Activated CD4-positive, alpha-beta T cell treated with anti-CD3 and anti-CD28 coated beads for 36 hours (primary cell): ENCODE measurements at places on chromosomes 6 and 20. TPM values are rescaled to one million over a fixed set of nuclear protein-coding genes. Genes with fewer than 3 reads are reported as not detected.

GCM1 gene
- total RNA-seq, result not detected

KPNA5 gene
- 13.6 TPM for total RNA-seq

DNAH8 gene
- total RNA-seq, result not detected

MOG gene
- not detected for total RNA-seq

DNA sequence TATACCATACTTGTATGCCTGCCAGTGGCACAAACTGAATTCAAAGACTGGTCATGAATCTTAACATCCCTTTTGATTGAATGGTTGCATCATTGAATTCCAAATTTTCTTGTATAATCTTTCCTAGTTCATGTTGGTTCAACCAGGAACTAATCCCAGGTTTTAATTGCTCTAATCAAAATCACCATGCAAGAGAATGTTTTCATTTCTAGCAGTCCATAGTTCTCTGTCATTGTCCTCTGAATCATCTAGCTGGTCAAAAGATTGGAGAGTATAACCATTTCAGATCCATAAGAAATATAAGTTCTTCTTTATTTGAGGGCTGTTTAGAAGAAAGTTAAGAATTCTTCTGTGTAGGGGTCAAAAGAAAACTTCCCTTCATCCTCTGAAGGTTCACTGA lies 57.2 kb downstream of the ZNF292 start:
- H3K4me3 ChIP-seq, result no peak overlapping the region
- H3K4me1 ChIP-seq, result peaks cover 59% of the 10 kb centered on the region

DNA sequence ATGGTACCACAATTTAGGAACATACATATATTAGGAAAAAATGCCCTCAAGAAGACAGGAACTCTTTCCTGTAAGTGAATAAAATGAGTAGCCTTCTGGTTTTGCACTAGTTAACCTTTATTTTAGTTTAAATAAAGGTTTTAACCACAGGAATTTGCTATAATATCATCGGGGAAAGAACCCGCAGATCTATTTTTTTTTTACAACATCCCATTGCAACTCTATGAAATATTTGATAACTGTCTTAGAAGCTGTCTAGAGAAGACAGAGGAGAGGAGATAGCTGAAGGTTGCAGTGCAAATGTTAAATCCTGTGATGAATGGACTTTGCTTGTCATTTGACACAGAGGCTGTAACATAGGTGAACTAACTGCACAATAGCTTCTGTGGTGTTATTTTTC lies 69.5 kb downstream of the TINAG start:
- no peak for DNase-seq
- no peaks in the 10 kb centered on the region for H3K36me3 ChIP-seq
- H3K4me1 ChIP-seq, result no peaks in the 10 kb centered on the region
- H3K4me3 ChIP-seq, result no peak overlapping the region

DNA sequence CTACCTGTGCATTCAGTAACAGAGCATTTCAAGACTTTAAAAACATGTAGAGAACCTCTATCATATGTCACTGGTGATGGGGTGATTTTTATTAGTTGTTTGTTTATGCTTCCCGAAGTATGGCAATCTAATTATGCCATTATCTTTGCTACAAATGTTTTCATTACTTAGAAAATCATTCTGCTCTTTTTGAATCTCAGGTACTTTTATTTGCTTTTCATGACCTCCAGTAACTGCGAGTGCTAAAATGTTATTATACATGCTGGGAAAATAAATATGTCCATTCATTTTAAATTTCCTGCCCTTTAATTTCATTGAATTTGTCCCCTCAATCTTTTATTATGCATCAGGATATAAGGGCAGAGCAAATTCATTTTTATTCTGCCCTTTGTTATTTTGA lies 515.7 kb downstream of the NKAIN2 start:
- no peak for DNase-seq
- no peaks in the 10 kb centered on the region for H3K27me3 ChIP-seq
- no peak overlapping the region for H3K27ac ChIP-seq
- no peaks in the 10 kb centered on the region for H3K4me1 ChIP-seq
- no peaks in the 10 kb centered on the region for H3K36me3 ChIP-seq
- no peak overlapping the region for H3K4me3 ChIP-seq

DNA sequence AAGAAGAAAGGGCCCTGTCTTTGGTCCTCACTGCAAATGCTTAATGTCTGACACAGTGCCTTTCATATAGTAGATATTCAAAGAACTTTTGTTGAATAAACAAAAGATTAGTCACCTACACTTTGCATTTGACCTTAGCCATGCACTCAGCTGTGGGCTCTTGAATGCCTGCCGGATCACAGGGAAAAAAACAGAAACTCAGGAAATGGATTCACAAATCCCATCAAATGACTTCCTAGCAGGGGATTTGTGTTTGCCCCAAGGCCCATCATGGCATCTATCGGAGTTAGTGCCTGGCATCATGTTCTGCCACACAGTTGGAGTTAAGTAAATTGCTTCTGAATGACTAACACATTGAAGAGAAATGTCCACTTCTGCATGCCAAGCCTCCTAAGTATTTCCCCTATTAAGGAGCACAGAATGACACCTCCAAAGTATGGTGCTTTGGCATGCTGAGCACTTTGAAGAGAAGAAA lies 72.3 kb upstream of the DST start:
- peaks cover 4% of the 10 kb centered on the region for H3K27me3 ChIP-seq
- H3K36me3 ChIP-seq, result no peaks in the 10 kb centered on the region
- H3K4me1 ChIP-seq, result no peaks in the 10 kb centered on the region
- no peak for DNase-seq
- H3K4me3 ChIP-seq, result no peak overlapping the region

- peak overlapping the region; percentile 93 for H3K27ac ChIP-seq
- peaks cover 50% of the 10 kb centered on the region for H3K4me1 ChIP-seq
- peaks cover 5% of the 10 kb centered on the region for H3K27me3 ChIP-seq
Measured at GRCh38 chr6:106512048-106512967, 117.0 kb downstream of the RTN4IP1 start.

- no peak overlapping the region for H3K4me3 ChIP-seq
- DNase-seq, result no peak
- no peaks in the 10 kb centered on the region for H3K4me1 ChIP-seq
Measured at GRCh38 chr6:67875877-67876383, 759.2 kb upstream of the ADGRB3 start.

DNA sequence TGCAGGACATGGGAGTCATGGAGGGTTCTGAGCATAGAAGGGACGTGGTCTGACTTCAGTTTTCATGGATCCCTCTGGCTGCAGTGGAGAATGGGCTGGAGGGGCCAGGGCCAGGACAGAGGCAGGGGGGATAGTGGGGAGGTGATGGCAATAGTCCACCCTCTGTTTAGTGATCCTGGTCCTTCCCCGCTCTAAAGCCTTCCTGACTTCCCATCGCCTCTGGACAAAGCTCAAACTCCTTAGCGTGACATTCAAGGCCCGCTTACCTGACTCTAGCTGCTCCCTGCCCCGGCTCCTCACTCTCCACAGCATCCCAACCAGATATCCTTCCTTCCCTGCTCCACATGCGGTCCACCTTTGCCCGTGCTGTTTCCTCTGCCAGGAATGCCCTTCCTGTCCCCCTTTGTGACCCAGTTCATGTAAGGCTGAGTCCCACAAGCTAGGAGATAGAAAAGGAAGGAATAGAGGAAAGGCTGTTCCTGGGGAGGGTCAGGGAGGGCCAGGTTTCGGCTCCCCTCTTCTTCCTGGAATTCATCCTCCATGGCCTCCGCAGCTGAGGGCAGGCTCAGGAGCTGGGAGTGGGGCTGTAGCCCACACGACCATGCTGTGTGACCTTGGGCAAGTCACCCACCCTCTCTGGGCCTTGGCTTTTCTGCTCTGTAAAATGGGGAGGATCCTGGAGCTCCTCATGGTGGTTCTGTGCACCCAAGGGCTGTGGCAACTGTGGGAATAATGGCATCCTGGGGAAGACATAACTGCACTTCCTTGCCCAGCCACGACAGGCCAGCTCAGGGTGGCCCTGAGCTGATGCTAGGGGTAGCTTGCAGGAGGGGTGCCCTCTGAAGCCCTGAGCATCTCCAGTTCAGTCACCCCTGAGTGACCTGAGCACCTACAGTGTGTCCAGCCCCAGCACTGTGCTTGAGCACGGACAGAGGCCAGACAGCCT lies 116.1 kb downstream of the CEBPB start:
- no peaks in the 10 kb centered on the region for H3K36me3 ChIP-seq
- H3K27me3 ChIP-seq, result peaks cover 2% of the 10 kb centered on the region
- no peaks in the 10 kb centered on the region for H3K4me1 ChIP-seq
- H3K27ac ChIP-seq, result no peak overlapping the region

DNA sequence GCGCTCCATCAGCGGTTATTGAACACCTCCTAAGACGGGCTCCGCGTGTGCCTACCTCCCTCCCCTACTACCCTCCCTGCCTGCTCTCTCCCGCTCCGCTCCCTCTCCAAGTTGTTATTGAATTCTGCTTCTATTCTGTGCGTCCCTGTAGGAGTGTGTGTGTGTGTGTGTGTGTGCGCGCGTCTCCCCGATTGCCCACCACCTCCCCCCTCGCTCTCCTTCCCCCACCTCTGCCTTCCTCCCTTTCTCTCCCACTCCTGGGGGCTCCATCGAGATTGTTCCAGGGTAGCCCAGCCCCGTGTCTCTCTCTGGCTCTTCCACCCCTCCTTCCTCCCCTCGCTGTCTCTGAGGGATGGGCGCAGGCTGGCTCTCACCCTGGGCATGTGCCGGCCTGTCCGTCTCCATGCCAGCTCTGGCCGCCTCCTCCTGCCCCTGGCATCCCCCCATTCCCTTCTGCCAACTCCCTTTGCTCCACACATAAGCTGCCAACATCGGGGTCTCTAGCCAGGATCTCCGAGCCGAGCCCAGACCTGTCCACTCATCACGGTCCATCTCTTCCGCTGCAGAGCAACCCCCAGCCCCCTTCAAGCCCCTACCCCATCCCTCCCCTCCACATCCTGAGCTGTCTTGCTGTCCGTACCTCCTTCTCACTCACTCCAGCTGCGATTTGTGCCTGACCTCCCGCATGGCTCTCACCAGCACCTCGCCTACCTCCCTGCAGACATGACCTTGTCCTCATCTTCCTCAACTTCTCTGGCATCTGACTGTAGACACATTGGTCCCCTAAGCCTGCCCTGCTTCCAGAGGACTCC lies 68.5 kb downstream of the SRC start:
- H3K27me3 ChIP-seq, result peaks cover 3% of the 10 kb centered on the region
- DNase-seq, result no peak
- H3K27ac ChIP-seq, result no peak overlapping the region
